Ecto neural progenitor cell (in vitro differentiated cells): ENCODE measurements at places on chromosomes 12 and 14.

GRCh38 chr12:53530920-53531319 lies 23.6 kb upstream of the NPFF start:
- no peak for DNase-seq

DNA sequence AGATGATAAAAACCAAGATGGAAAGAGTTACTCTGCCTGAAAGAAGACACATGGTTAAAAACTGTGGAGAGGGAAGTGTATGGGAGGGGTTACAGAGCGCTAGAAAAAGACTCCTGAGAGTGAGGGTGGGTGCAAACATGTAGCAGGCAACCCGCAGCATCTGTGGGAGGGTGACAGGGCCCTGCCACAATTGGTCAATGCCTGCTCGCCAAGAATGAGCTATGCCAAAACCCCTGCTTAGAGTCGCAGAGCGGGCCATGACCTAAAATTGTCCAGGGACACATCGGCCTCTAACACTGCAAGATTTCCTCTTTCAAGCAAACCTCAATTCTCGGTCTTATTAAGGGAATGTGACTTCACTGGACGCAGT lies 700 bp downstream of the PRKAG1 start:
- DNase-seq: no peak

DNA sequence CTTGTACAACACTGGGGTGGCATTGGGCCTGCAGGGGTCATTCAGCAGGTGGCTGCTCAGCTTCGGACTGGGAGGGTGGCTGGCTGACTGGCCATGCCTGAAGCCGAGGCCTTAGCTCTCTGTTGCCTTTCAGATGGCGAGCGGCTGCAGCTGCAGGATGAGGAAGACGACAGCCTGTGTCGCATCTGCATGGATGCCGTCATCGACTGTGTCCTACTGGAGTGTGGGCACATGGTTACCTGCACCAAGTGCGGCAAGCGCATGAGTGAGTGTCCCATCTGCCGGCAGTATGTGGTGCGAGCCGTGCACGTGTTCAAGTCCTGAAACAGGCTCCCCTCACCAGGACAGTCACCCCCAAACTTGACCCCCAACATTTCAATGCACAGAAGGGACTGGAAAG lies 23.3 kb downstream of the RNF34 start:
- DNase-seq: no peak

- no peak for DNase-seq
Measured at GRCh38 chr12:130764475-130765185, 48.5 kb upstream of the RIMBP2 start.

DNA sequence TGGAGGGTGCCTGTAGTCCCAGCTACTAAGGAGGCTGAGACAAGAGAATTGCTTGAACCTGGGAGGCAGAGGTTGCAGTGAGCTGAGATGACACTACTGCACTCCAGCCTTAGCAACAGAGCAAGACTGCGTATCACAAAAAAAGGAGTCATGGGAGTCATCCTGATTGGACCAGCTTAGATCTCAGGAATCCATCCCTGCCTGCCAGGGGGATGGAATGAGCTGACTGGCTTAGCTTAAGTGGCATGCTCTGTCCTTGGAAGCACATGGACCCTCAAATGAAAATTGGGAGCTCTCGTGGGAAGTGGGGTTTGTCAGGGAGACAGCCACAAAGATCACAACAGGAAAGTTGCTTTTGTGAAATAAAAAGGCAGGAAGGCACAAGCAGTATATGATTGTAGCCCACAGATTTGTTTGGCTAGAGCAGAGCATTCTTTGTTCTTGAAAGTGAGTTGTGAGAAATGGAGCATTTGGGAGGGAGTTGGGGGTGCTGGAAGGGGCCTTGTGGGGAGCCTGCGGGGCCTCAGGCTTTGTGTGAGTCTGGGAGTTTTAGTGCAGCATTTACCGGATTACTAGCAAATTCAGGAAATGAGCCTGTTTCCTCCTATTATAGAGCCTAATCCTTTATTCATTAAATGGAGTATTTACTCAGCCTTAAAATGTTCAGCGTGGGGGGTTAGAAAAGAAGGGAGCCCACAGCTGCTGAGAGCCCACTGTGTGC lies 30.7 kb downstream of the DGLUCY start:
- DNase-seq: no peak
